ENCODE measurements at places on chromosomes 1 and 21.

DNA sequence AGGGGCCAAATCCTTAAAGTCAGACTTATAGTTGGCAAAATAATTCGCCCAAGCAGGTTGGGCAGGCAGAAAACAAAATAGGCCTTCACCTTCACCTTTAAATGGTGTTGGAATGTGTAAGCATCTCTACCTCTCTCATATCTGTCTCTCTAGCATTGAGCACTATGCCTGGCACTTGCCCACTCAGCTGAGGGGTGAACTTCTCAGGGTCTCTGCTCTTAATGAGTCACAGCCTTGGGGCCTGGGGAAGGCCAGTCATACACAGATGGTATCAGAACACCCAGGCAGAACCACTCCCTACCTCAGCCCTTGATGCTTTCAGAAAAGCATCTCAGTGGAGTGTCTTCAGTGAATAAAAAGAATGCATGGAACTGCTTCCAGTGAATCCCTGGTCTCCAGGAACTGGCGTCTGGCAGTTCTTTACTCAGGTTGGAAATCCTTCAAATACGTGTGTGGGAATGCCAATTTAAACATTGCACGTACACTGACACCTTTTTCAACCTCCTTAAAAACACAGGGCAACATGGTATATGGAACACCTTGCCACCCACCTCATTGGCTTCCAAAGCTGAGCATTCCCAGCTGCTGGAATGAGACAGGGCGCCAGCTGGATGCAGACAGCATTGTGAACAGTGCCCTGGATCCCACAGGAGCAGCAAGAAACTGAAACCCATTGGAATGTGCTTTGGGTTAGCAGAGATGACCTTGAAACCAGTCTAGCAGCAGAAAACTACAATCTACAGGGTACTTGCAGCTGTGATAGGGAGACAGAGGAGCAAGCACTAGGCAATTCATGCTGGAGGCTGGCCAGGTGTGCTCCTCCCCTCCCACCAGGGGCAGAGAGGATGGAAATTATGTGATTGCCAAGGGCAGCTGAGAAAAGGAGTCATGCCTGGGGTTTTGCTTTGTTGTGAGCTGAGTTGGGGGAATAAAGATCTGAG is 30.0 kb downstream of the ZNF697 start:
- no peak for DNase-seq

GRCh38 chr1:147478521-147478920 is 62.8 kb upstream of the BCL9 start:
- no peak for DNase-seq

GRCh38 chr1:52677076-52677806 is 20.9 kb downstream of the COA7 start:
- no peak for DNase-seq

GRCh38 chr1:80375109-80375508 is 1368.6 kb upstream of the ADGRL4 start:
- DNase-seq: no peak

DNA sequence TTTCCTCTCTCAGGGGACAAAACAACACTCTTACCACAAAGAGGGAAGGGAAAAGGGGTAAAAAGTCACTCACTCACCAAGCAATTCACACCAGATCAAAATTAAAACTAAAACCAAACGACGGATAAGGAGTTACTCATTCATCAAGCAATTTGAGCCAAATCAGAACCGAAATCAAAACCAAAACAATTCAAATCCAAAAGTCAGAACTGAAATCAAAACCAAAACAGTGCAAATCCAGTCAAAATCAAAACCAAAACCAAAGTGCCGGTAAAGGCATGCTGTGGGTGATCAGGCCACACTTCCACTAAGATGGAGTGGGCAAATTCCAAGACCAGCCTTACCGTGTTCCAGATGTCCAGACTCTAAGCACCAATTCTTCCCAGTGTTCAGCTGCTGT is 717.9 kb downstream of the AMY1C start:
- DNase-seq: peak; percentile 75

GRCh38 chr1:11576109-11576875 is 77.9 kb downstream of the FBXO2 start:
- no peak for DNase-seq

DNA sequence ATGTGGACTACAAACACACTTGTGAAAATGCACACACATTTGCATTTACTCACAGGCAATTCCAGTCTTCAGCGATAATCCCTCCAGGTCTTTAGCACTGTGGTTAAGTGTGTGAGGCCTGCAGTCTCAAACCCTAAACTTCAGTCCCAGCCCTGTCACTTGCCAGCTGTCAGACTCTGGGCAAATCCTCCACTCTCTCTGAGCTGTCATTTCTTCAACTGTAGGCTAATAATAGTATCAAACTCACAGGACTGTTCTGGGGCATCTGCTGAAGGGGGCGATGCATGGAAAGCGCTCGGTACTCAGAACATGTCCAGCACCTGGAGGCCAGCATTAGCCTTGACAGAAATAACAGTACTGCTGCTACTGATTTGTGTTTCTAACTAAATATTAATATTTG is 48.2 kb downstream of the NEK2 start:
- no peak for DNase-seq

DNA sequence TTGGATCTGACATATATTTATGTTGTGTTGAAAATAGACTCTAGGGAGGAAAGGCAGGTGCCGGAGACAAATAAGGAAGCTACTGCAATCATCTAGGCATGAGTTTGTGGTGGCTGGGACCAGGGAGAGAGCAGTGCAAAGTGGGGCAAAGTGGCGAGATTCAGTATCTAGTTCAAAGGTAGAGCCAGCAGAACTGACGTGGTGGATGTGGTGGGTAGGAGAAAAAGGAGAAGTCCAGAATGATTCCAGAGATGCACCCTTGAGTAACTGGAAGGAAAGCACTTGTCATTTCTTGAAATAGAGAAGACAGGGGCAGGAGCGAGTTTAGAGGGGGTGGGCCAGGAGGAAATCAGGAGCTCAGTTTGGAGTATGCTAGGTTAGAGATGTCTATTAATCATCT is 275.2 kb downstream of the KAZN start:
- DNase-seq: no peak

GRCh38 chr1:43878854-43879253 is 54.7 kb upstream of the ARTN start:
- DNase-seq: no peak

- DNase-seq: no peak
Observed at GRCh38 chr21:15722591-15723324, 7.0 kb upstream of the USP25 start.

DNA sequence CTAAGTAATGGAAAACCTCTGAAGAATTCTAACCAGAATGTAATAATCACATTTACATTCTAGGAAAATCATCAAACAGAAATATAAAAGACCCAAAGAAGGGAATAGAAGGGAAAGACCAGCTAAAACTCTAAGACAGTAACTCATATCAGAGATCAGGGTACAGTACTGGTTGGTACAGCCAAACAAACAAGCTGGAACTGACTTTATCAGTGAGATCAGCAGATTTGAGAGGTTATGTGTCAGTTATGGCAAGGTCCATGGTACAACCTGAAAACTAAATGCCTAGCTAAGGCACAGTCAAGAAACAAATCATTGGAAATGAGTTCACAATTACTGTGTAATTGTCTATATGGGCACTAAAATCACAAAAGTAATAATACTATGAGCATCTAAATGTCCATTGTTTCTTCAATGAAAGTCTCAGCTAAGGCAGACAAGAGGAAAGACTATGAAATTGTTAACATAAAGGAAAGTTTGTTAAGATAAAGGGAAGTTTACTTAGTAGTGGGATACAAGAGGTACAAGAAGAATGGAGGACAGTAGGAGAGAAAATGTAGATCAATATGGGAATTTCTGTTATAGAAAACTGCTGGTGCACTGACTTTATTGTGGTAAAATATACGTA is 75.8 kb downstream of the TRIM33 start:
- no peak for DNase-seq

- DNase-seq: no peak
Observed at GRCh38 chr1:74317663-74318062, 82.5 kb downstream of the TNNI3K start.

DNA sequence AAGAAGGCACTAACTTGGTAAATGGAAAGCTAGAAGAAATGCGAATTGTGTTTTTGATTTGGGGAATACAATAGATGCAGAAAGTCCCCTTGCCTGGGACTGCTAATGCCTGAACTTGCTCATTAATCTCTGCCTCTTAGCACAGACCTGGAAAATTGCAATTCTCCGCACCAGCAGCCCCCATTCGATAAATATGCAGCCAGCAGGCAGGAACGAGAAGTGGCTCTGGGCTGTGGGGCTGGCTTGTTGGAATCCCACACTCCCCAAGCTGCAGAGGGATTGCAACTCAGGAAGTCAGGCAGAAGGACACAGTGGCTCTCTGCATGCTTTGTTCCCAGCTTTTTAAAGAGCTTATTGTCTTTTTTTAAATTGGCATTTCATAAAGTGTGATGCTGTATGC is 51.3 kb downstream of the PCP4 start:
- DNase-seq: no peak

- no peak for DNase-seq
Observed at GRCh38 chr21:41894922-41895557, 15.9 kb upstream of the PRDM15 start.

DNA sequence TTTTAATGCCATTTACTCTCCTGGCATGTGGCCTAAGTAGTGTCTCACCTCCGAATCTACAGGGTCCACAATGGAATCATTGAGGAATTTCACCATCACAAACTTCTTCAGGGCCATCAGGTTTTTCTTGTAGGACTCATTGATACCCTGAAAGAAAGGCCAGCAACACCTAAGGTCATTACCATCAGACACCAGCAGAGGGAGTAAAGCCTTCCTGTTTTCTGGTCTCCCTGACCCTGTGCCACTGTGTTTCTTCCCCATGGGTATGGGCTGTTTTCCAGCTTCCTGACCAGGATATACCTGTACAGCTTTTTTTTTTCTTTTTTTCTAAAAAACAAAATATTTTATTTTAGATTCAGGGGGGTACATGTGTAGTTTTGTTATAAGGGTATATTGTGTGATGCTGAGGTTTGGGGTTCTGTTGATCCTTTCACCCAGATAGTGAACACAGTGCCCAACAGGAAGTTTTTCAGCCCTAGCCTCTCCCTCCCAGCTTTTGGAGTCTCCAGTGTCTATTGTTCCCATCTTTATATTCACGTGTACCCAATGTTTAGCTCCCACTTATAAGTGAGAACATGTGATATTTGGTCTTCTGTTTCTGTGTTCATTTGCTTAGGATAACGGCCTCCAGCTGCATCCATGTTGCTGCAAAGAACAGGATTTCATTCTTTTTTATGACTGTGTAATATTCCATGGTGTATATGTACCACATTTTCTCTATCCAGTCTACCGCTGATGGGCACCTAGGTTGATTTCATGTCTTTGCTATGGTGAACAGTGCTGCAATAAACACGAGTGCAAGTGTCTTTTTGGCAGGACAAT is 18.3 kb downstream of the PPT1 start:
- peak; percentile 52 for DNase-seq

GRCh38 chr1:91807921-91808620 is 77.9 kb downstream of the TGFBR3 start:
- no peak for DNase-seq

- DNase-seq: no peak
Observed at GRCh38 chr1:193525411-193525810, 339.0 kb upstream of the B3GALT2 start.

- DNase-seq: no peak
Observed at GRCh38 chr21:46100426-46100825, 2.5 kb downstream of the COL6A2 start.

DNA sequence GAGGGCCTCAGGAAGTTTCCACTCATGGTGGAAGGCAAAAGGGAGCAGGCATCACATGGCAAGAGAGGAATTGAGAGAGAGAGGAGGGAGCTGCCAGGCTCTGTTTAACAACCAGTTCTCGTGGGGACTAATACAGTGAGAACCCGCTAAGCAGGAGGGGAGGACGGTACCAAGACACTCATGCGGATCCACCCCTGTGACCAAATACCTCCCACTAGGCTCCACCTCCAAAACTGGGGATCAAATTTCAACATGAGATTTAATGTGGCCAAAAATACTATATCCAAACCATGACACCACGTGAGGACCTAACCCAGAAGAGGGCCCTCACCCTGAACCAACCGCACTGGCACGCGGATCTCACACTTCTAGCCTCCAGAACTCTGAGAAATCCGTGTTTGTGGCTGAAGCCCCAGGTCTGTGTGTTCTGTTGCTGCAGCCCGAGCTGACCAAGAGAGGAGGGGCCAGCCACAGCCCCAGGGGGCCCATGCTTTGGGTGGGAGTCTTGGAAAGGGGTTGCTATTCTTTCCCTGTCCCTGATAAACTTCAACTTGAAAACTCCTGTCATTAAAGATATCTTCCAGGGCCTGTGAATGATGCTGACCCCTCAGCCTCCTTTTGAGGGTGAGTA is 32.0 kb downstream of the TRIM67 start:
- no peak for DNase-seq

DNA sequence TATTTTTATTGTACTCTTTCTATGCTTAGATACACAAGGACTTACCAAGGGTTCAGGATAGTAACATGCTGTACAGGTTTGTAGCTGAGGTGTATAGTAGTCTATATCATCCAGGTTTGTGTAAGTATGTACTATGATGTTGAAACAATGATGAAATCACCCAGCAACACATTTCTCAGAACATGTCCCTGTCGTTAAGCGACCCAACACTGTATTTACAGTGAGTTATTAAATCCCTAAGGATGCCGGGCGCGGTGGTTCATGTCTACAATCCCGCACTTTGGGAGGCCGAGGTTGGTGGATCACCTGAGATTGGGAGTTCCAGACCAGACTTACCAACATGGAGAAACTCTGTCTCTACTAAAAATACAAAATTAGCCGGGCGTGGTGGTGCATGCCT is 21.6 kb upstream of the RCOR3 start:
- no peak for DNase-seq

DNA sequence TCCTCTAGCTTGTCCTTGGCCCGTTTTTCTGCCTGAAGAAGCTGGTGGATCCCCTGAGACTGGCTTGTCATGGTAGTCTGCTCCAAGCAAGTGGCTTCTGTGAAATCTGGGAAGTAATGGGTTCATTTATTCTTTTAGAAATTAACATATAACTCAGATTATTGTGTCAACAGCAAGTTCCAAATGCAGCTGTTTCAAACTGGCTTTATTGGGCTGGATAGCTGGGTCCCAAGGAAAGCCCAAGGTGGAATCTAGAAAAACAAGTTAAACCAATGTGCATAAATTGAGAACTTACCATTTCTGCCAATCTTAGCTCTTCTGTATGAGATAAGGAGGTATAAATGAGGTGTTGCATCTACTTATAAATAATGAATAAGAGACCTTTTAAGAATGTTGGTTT is at the start of gene ATP6V1G3:
ATP6V1G3 (minus strand) TSS at position 101 of the 400 bp plus-strand sequence; CDS start at position 71, 30 bp downstream.
- DNase-seq: no peak

DNA sequence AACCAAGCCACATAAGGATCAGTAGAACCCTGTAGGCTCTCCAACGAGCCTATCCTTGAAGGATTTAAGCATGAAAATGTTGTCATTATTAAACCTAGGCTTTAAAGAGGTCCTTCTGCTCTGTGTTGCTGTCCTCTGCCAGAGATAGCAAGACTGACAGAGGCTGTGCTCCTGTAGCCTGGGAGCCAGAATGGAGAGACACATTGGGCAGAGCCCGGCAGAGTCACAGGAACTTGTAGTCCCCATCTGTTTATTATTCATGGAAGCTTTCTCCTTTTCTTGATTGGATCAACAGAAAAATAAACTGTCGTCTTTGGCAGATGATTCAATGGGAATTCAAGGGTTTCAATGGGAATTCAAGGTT is 19.2 kb upstream of the SLAMF1 start:
- no peak for DNase-seq

GRCh38 chr1:39490596-39491145 is 765 bp upstream of the BMP8A start:
- DNase-seq: peak; percentile 73
